ENCODE measurements at places on chromosomes 5 and 9.

- DNase-seq: no peak
Measured at GRCh38 chr5:66675406-66675805, 79.2 kb downstream of the MAST4 start.

- DNase-seq: no peak
Measured at GRCh38 chr9:129399634-129399990, 221.3 kb downstream of the C9orf50 start.

GRCh38 chr5:99104538-99105132, 175.8 kb upstream of the CHD1 start:
- no peak for DNase-seq

DNA sequence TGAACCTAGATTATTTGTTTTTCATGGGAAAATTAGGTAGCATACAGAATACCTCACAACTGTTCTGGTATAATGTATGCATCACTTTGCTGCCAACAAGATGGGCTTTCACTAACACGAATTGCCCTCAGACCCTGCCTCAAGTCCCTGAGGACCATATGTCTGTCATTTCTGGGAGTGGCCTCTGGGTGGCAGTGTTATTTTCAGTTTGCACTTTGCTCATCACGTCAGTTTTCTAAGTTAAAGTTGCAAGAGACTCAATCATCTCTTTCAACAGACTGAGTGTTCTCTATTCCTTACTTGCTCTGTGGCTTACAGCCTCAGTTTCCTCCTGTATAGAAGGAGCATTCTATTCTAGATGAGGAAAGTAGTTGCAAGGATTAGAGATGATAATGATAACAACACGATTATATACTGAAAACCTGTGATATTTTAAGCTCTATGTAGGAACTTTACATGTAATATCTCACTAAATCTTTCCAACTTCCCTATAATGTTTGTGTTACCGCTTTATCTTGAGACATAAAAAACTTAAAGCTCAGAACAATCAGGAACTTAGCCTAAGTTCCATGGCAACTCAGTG, 55.7 kb downstream of the TSSK1B start:
- DNase-seq: peak; percentile 57

DNA sequence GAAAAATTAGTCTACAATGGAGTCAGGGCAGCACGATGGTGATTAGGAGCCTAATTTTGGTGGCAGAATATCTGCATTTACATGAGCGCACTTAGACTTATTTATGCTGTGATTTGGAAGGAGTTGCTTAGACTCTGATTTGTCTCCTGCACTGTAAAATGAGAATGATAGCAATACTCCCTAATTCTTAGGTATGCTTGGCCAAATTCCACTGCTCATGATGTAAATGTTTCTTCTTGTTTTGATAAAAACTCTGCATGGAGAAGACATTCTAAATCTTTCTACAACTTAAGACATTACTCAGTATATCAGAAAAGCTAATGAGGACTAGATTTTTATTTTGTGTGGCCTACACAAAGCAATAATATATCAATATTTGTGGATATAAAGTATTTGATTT, 205.4 kb downstream of the CDH18 start:
- DNase-seq: no peak

DNA sequence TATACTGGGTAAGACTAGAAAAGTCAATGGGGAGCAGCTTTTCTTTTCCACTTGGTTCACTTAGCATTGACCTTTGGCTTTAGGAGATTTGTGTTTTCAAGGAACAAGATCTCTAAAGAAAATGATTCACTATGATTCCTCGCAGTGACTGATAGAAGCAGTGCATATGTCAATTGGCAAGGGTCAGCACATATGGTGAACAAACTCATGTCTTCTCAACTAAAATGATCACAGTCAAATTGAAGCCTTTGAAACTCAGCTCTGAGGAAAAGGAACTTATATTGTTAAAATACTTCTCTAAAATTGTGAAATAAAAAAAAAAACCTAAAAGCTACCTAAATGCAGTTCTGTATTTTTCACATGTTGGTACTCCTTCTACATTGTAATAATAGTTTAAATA, 43.2 kb upstream of the IL7R start:
- no peak for DNase-seq

- no peak for DNase-seq
Measured at GRCh38 chr5:150766251-150766650, 7.4 kb upstream of the DCTN4 start.

DNA sequence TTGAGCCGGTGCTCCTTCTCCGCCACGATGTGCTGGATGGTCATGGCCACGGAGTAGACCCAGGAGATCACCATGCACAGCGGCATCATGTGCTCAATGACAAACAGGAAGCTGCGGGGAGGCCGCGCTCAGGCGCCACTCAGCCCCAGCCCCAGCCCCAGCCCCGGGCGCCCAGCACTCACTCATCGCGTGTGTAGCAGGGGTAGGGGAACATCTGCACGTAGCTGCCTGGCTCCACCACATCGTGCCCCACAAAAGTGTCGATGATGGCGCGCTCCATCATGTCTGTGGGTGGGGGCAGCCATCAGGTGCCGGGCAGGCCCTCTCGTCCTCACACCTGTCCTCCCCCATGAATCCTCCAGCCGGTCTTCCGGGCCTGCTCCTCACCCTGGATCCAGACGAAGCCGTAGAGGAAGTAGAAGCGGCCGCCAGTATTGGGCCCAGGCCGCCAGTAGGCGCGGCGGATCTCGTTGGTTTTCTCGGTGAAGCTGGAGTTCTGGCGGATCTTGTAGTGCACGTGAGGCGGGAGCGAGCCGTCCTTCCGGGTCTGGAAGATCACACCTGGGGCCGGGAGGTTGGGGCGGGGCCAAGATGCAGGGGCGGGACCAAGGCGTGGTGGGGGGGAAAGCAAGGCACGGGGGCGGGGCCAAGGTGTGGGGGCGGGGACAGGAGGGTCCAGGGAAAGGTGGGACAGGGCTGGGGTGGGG, 10.1 kb downstream of the ABCA2 start:
- DNase-seq: no peak

DNA sequence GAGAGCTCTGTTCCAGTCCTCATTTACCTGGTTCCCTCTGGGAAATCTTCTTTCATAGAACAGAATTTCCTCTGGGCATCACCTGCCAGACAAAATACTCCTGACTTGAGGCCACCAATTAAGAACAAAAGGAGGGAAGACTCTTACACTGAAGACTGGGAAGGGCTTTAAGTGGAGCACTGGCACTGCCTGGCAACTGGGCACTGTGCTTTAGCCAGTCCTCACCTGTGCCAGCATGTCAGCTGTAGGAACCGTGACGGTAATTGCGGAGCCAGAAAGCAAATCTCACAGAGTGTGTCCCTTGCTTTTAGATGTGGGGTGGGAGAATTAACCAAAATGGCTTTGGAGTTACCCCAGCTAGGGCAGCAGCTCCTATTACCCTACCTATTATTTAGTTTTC, 40.6 kb downstream of the FAM219A start:
- no peak for DNase-seq

DNA sequence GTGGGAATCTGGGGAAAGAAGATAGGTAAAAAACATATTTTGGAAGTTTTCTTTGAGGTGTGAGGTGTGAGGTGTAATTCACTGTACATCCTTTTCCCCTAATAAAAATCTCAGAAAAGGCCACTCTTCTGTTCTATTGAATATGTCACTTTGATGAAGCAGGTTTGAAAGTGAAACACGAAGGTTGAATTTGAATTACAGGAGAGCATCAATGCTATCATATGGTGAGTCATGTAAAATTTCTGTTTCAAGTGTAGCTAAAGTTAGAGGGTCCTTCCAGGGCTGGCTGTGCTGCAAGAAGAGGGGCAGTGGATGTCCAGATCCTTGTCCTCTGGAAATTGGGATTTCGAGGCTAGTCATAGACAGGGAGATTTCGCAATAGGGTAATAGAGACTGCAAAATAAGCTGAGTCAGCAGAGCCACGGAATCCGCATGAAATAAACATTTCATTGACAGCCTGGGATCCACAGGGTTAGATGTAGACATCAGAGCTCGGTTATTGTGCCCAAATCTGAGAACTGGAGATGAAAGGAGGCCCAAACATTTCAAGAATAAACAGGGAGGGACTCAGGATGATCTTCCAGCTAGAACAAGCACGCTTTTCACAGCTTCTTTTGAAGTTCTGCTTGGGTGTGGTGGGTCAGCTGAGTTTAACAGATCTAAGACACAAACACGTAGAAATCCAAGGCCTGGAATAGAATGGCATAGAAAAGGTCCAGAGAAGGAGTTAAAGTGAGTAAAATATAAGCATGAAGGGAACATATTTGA, 194.4 kb upstream of the CDKN2B start:
- DNase-seq: no peak

DNA sequence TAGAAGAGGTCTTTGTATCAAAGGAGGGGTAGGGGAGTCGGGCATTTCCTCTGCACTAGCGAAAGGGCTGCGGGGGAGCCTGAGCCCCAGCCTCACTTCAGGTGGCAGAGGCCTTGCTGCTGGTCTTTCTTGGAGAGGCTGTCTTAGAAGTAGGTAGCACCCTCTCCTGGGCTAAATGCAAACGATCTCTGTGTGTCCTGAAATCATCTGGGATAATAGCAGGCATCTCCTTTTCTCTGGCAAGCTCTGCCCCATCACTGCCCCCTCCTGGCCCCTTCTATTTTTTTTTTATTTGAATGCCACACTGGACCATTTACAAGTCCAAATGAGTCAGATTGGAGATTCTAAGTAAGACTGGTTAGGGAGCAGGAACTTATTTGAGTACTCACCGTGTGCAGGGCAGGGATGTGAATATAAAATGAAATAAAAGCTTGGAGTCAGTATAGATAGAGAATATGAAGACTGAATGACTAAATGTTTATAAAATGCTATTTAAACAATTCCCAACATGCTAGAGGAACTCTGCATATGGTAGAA, 137.1 kb downstream of the FGF1 start:
- peak; percentile 9 for DNase-seq

- no peak for DNase-seq
Measured at GRCh38 chr5:72733810-72734209, 82.7 kb upstream of the TNPO1 start.

GRCh38 chr5:24444414-24444813, 200.4 kb downstream of the CDH10 start:
- DNase-seq: no peak

DNA sequence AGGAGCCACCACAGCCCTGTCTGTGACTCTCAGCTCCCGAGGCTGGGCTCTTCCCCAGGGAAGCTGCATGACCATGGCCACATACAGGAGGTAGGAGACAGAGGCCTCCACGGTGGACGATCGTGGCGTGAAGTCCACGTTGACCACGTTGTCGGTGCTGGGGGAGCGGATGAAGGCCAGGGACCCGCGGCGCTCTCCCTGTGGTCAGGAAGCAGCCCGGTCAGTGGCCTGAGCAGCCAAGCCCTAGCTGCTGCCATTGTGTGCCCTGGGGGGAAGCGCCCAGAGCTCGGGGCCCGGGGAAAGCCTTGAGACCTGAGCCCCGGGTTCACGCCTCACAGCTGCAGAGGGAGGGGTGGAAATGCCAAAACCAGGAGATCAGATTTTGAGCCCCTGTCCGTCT, 34.3 kb downstream of the EXOC3 start:
- no peak for DNase-seq

DNA sequence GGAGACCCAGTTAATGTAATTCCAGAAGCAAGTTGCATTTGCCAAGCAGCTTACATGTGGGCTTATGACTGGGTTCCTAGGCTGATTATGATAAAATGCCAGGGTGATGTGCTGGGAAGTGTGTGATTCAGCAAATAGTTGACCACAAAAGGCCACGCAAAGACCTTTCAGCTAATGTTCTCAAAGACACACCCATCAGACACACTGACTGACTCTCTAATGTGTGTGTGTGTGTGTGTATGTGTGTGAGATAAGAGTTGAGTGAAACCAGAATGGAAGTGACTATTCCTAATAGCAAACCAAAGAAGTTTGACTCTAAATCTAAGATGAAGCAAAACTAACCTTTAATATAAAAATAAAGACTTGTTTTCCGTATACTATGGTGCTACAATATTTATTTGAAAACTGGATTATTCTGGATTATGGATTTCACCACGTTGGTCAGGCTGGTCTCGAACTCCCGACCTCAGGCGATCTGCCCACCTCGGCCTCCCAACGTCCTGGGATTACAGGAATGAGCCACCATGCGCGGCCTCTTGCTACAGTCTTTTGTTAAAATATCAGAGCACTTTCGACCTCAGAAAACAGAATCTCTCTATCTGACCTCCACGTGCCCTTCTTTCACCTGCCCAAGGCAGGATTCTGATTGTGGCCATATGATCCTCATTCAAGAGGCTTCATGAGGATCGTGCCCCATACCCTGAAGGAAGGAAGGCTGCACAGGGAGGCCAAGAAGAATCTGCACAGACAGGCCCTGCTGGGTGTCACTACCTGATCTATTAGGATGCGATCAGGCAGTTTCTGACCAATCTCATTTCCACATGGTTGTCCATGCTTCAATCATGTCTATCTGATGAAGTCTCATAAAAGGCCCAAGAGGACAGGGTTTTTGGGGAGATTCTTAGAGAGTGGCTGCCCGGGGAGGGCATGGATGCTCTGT, 75.6 kb downstream of the USP20 start:
- DNase-seq: no peak

Data from stimulated activated CD4-positive, alpha-beta T cell treated with anti-CD3 and anti-CD28 coated beads, Interleukin-12 subunit alpha, Interleukin-12 subunit beta, amount 100 ng/mL, for 48 hours (primary cell).